ENCODE measurements at places on chromosomes 2 and 18.

GRCh38 chr18:62702259-62702658, 13.1 kb upstream of the PHLPP1 start:
- DNase-seq, result no peak

DNA sequence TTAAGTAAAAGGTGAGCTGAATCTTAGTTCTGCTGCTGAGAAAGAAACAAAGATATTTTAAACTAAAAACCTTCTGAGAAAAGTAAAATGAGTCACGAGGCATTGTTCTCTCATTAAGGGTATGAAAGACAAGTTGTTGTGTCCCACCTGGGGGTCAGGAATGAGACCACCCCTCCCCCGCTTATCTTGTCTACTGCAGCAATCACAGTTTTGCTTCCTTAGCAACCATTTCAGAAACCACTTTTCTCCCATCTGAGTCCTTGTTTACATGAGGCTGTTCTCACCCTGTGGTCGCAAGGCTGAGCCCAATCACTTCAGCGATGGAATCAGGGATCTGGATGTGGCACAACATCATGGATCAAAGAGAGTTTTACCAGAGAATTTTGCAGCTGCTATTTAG, 377.6 kb upstream of the NETO1 start:
- no peak for DNase-seq

- no peak for DNase-seq
These were observed 17.7 kb downstream of the SRSF7 start for GRCh38 chr2:38733300-38733971.

- peak; percentile 71 for DNase-seq
These were observed 57.9 kb downstream of the LIPG start for GRCh38 chr18:49619801-49620200.

DNA sequence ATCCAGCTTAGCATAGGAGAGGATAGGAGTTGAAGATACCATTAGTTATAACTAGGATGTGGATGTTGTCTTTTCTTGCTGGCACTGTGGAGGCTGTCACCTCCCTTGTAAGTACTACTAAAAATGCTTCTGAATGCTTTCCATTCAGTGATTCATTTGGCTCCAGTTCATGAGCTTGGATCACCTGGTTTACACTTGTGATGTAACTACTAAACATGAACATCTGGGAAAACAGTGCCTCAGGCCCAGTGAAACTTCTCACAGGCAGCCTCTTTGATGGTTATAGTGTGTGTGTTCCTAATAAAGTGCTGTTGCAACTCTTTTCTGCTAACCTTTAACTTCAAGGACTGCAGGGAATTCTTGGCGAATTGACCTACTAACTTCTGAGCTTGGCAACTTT, 13.0 kb upstream of the SLC9A2 start:
- no peak for DNase-seq

- DNase-seq, result no peak
These were observed 52.4 kb upstream of the UPP2 start for GRCh38 chr2:158049129-158049855.

GRCh38 chr2:75221862-75222261, 22.5 kb upstream of the TACR1 start:
- peak; percentile 87 for DNase-seq

DNA sequence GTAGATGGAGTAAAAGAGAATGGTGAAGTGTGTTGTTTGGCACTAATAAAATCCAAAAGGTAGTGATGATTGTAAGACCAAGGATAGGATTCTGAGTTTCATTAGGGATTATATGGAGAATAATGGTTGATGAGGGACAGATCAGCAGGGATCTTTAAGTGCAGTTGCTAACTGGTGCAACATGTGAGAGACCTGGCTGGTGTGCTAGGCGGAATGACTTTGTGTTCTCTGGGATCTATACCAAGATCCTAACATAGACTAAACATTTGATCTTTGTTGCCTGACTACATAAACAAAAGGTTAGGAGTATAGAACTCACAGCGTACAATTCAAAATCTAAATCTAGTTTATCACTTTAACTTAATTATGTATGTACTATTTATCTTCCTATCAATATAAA, 135.4 kb downstream of the PTRHD1 start:
- no peak for DNase-seq

DNA sequence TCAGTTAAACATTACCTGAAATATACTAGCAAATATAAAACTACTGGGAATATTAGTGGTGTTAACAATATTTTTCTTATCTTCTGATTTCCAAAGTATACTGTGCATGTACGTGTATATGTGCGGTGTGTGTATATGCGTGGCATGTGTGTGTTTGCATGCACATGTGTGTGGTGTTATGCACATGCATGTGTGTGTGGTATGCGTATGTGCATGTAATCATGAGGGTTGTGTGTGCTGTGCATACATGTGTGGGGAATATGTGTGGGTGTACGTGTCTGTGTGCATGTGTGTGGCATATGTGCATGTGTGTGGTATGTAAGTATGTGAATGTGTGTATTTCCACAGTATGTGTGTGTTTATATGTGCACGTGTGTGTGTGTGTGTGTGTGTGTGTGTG, 640.2 kb downstream of the TSN start:
- DNase-seq, result no peak

Data from EH (cell line).